ENCODE measurements at places on chromosomes 11 and 22.

GRCh38 chr11:2563213-2564007, 118.6 kb downstream of the KCNQ1 start:
- H3K4me1 ChIP-seq: no peaks in the 10 kb centered on the region
- H3K27me3 ChIP-seq: no peaks in the 10 kb centered on the region
- H3K36me3 ChIP-seq: no peaks in the 10 kb centered on the region
- H3K27ac ChIP-seq: no peak overlapping the region

DNA sequence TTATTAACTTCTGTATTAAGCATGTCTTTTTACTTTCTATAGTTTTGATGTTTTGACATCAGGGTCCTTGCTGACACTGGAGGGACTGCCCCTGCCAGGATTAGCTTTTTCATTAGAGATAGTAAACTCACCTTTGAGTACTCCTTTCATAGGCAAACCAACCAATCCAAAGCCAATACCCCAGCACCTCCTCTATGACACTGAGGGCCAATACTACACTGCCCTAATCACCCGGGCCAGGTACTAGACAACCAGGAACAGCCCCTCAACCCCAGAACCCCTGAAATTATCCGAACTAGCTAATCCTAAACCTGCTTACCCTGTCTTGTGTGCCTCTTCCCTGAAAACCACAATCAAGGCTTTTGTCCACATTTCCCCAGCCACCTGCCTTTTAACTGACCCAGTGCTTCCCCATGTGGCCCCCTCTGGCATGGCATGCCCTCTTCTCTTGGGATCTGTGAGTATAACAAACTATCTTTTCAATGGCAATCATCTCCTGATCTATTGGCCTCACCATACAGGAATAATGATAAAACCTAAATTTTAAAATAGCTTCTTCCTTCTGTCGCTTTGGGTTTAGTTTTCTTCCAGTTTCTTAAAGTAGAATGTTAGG, 31.2 kb downstream of the RAB6A start:
- peak; percentile 32 for DNase-seq
- H3K4me3 ChIP-seq: no peak overlapping the region
- no peaks in the 10 kb centered on the region for H3K4me1 ChIP-seq
- no peaks in the 10 kb centered on the region for H3K27me3 ChIP-seq

DNA sequence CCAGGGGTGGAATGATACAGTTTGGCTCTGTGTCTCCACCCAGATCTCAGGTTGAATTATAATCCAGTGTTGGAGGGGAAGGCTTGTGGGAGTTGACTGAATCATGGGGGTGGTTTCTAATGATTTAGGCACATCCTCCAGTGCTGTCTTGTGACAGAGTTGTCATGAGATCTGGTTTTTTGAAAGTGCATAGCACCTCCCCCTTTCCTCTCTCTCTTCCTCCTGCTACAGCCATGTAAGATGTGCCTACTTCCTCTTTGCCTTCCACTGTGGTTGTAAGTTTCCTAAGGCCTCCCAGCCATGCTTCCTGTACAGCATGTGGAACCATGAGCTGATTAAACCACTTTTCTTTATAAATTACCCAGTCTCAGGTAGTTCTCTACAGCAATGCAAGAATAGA, 45.1 kb downstream of the THAP12 start:
- no peak overlapping the region for H3K27ac ChIP-seq
- DNase-seq: peak; percentile 21

GRCh38 chr22:28139516-28139915, 220.5 kb upstream of the PITPNB start:
- no peaks in the 10 kb centered on the region for H3K4me1 ChIP-seq
- no peak overlapping the region for H3K27ac ChIP-seq
- DNase-seq: no peak
- no peaks in the 10 kb centered on the region for H3K27me3 ChIP-seq
- no peaks in the 10 kb centered on the region for H3K36me3 ChIP-seq
- H3K4me3 ChIP-seq: no peak overlapping the region

GRCh38 chr11:47351156-47352126, 1.1 kb downstream of the MYBPC3 start:
- H3K27ac ChIP-seq: no peak overlapping the region
- DNase-seq: no peak
- H3K4me3 ChIP-seq: peak overlapping the region; percentile 14
- no peaks in the 10 kb centered on the region for H3K27me3 ChIP-seq
- H3K36me3 ChIP-seq: no peaks in the 10 kb centered on the region

- DNase-seq: no peak
- H3K36me3 ChIP-seq: no peaks in the 10 kb centered on the region
- no peak overlapping the region for H3K4me3 ChIP-seq
- H3K27ac ChIP-seq: no peak overlapping the region
Measured at GRCh38 chr11:72553706-72554105, 119.4 kb upstream of the CLPB start.

GRCh38 chr11:72433455-72434036, 785 bp downstream of the CLPB start:
- H3K27ac ChIP-seq: no peak overlapping the region
- H3K27me3 ChIP-seq: no peaks in the 10 kb centered on the region
- peaks cover 7% of the 10 kb centered on the region for H3K4me1 ChIP-seq
- H3K36me3 ChIP-seq: peaks cover 9% of the 10 kb centered on the region
- no peak for DNase-seq

GRCh38 chr22:48632646-48633246, 1194.9 kb downstream of the BRD1 start:
- DNase-seq: no peak
- H3K27ac ChIP-seq: no peak overlapping the region
- no peaks in the 10 kb centered on the region for H3K36me3 ChIP-seq
- no peak overlapping the region for H3K4me3 ChIP-seq
- H3K4me1 ChIP-seq: peaks cover 4% of the 10 kb centered on the region

- peak; percentile 52 for DNase-seq
- no peaks in the 10 kb centered on the region for H3K27me3 ChIP-seq
- H3K4me3 ChIP-seq: no peak overlapping the region
- no peak overlapping the region for H3K27ac ChIP-seq
Measured at GRCh38 chr22:45529971-45530575, 27.4 kb downstream of the FBLN1 start.

GRCh38 chr11:18347471-18348125, 25.2 kb downstream of the GTF2H1 start:
- no peak overlapping the region for H3K27ac ChIP-seq
- DNase-seq: no peak
- no peak overlapping the region for H3K4me3 ChIP-seq
- H3K36me3 ChIP-seq: peaks cover 31% of the 10 kb centered on the region

DNA sequence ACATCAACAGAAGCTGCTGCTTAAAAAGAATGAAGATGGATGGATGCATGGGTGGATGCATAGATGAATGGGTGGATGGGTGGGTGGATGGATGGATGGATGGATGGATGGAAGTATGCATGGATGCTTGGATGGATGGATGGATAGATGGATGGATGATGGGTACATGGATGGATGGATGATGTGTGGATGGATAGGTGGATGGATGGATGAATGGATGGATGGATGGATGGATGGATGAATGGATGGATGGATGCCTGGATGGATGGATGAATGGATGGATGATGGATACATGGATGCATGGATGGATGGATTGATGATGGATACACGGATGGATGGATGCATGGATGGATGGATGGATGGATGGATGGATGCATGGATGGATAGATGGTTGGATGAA, 110.8 kb downstream of the LDLRAD3 start:
- DNase-seq: no peak

DNA sequence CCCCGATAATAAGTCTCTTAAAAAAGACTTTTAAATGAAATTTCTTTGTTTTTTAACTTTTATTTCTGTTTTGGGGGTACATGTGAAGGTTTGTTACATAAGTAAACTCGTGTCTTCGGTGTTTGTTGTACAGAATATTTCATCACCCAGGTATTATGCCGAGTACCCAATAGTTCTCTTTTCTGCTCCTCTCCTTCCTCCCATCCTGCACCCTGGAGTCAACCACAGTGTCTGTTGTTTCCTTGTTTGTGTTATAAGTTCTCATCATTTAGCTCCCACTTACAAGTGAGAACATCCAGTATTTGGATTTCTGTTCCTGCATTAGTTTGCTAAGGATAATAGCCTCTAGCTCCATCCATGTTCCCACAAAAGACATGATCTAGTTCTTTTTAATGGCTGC, 1.6 kb upstream of the GSTP1 start:
- peaks cover 25% of the 10 kb centered on the region for H3K36me3 ChIP-seq
- H3K4me3 ChIP-seq: no peak overlapping the region
- DNase-seq: no peak
- H3K4me1 ChIP-seq: peaks cover 23% of the 10 kb centered on the region

DNA sequence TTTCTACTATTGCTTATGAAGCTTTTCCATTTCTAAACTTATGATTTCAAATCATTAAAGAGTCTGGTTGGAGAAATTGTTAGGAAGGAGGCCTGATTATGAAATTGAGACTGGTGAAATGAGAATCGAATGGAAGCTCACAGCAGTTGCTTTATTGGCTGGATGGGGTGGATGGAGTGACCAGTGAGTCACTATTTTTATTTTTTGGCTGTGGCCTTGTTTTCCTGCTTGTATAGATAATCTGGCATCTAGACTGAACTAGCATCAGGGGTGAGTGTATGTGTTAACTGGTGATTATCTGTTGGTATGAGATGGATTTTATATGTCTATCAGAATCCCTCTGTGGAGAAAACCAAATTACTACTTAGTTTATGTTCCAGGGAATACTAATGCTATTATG, 36.2 kb downstream of the UVRAG start:
- H3K4me3 ChIP-seq: no peak overlapping the region
- no peaks in the 10 kb centered on the region for H3K4me1 ChIP-seq
- H3K27ac ChIP-seq: no peak overlapping the region
- no peak for DNase-seq
- no peaks in the 10 kb centered on the region for H3K27me3 ChIP-seq

- no peak overlapping the region for H3K4me3 ChIP-seq
- no peaks in the 10 kb centered on the region for H3K4me1 ChIP-seq
- DNase-seq: no peak
Measured at GRCh38 chr11:102886999-102887398, 12.2 kb upstream of the MMP12 start.

DNA sequence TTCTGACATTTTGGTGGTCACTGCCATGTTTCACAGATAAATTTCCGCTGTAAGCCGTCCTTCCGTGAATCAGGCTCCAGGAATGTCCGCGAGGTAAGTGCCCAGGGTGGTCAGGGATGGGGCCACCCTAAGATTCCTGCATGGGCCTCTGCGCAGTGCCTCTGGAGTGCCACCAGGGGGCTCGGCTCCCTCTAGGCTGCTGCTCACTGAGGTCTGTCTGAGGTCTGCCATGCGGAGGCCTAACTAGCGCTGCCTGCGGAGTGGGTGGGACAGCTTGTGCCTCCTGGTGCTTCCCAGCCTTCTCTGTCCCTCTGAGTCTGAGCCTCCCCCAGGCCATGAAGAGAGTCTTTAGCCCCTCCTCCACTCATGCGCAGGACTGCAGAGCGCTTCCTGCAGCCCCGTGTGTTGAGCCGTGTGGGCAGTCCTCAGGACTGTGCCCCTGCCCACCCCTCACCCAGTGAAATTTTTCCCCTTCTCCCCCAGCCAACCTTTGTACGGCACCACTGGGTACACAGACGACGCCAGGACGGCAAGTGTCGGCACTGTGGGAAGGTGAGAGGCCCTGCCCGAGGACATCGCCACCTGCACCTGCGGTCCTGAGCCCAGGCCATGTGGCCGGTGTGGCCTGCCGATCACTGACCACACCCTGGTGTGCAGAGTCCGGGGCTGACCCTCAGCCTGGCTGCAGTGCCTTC, 11.9 kb upstream of the MDK start:
- peak; percentile 58 for DNase-seq
- no peaks in the 10 kb centered on the region for H3K27me3 ChIP-seq
- H3K4me3 ChIP-seq: no peak overlapping the region
- H3K36me3 ChIP-seq: peaks cover 55% of the 10 kb centered on the region

DNA sequence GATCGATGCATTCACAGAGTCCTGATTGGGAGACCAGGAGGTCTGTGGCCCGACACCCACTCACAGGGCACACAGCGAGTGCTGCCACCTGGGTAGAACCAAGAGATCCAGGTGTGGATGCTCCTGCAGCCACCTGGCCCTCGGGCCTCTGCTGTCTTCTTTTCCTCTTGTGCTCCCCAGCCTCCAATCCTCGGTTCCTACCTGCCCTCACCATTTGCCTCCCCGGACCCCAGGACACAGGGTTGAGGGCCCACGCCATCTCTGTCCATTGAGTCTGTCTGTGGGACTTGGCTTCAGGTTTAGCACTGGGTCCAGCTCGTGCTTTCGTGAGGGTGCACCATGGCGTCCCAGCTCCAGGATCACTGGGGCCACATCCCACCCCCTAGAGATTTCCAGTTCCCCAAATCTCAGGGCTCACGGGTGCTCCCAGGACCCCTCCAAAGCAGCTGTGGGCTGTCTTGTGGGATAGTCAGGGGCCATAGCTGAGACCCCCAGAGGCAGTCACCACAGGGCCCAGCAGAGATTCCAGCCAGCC, 591.1 kb downstream of the BRD1 start:
- no peak for DNase-seq
- no peaks in the 10 kb centered on the region for H3K27me3 ChIP-seq
- no peak overlapping the region for H3K4me3 ChIP-seq
- H3K36me3 ChIP-seq: no peaks in the 10 kb centered on the region
- H3K4me1 ChIP-seq: no peaks in the 10 kb centered on the region
- no peak overlapping the region for H3K27ac ChIP-seq

DNA sequence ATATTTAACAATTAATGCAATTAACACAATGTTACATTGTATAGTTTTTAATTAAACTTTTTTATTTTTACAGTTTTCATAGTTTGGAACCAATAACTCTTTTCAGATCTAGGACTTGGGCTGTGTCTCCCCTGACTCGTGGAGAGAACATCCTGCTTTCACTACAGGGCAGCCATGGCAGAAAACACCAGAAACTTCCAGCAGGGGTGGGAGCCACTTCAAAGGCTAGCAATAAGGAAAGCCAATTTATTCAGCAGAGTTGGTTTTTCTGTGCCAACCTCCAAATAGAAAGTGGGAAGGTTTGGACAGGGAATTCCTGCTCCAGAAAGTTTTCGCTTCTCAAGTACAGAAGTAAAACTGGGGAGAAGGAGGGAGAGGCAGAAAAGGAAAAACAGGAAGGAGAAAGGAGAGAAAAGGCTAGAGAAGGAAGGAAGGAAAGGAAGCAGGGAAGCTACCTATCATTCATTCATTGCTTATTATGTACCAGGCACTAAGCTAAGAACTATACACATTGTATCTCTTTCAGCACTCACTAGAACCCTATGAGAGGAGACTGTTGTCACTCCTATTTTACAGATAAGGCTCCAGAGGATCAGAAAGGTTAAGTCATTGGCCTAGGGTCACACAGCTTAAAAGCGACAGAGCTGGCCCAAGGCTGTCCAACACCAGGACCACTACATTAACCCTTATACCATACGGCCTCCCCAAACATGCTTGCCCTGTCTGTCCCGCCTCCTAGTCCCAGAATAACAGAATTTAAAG, 54.8 kb upstream of the CREB3L1 start:
- no peak overlapping the region for H3K27ac ChIP-seq
- H3K36me3 ChIP-seq: no peaks in the 10 kb centered on the region
- H3K27me3 ChIP-seq: no peaks in the 10 kb centered on the region
- DNase-seq: no peak

Data from trophoblast cell (in vitro differentiated cells and primary cell).